ENCODE measurements at places on chromosomes 7 and 10. TPM values are rescaled to one million over a fixed set of nuclear protein-coding genes. Genes with fewer than 3 reads are reported as not detected.

Gene ZNF862
- 21.4 TPM for total RNA-seq

Gene ITPRID1
- 2.6 TPM for total RNA-seq

GRCh38 chr7:32263611-32264010, 193.4 kb upstream of the PDE1C start:
- peak overlapping the region; percentile 3 for H3K27ac ChIP-seq
- no peak overlapping the region for H3K4me3 ChIP-seq
- H3K4me1 ChIP-seq = no peaks in the 10 kb centered on the region
- no peak for DNase-seq

DNA sequence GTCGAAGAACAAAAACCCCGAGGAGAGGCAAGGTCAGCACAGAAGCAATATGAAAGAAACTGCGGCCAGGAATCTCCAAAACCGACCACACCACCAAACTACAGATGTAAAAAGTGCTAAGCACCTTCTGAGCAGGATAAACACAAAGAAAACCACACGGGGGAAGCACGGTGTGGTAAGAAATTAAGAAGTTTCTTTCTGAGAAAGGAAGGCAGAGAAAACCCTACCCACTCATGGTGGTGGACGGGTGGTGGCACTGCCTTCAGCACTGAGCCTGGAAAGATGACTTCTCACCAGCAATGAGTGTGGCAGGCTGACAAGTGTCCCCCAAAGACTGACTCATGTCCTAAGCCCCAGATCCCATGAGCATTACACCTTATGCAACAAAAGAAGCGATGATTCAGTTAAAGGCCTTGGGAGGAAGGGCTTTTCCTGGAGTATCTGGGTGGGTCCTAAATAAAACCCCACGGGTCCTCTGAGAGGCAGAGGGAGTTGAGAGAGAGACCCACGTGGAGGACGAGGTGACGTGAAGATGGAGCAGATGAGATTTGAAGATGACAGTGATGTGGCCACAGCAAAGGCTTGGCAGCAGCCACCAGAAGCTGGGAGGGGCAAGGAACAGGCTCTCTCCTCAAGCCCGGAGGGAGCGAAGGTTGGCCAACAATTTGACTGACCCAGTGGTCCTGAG, 124.9 kb downstream of the DLG5 start:
- H3K4me1 ChIP-seq = no peaks in the 10 kb centered on the region
- no peak overlapping the region for H3K27ac ChIP-seq
- no peaks in the 10 kb centered on the region for H3K27me3 ChIP-seq

DNA sequence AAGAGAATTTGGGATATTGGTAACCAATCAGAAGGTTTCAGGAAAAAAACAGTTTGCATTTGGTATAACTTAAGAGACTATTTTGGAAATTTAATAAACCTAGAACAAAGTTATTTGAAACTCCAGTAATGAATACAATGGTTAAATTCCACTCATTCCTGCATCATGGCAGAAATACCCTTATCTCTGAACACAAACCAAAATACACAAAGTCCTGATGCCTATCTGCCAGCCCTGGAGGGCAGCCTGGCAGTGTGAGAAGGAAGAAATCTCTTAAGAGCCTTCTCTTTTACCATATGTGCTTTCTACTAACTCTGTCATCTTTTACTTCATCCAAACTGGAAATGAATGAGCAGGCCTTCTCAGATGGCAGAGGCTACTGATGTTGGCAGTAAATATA, 147.1 kb upstream of the LYZL1 start:
- DNase-seq = no peak
- no peak overlapping the region for H3K4me3 ChIP-seq
- no peaks in the 10 kb centered on the region for H3K4me1 ChIP-seq
- H3K36me3 ChIP-seq = no peaks in the 10 kb centered on the region
- H3K27ac ChIP-seq = no peak overlapping the region
- H3K27me3 ChIP-seq = no peaks in the 10 kb centered on the region

GRCh38 chr7:74579800-74580685, 77.5 kb upstream of the GTF2I start:
- H3K27me3 ChIP-seq = no peaks in the 10 kb centered on the region
- no peaks in the 10 kb centered on the region for H3K4me1 ChIP-seq
- no peak for DNase-seq
- H3K36me3 ChIP-seq = no peaks in the 10 kb centered on the region
- no peak overlapping the region for H3K4me3 ChIP-seq

DNA sequence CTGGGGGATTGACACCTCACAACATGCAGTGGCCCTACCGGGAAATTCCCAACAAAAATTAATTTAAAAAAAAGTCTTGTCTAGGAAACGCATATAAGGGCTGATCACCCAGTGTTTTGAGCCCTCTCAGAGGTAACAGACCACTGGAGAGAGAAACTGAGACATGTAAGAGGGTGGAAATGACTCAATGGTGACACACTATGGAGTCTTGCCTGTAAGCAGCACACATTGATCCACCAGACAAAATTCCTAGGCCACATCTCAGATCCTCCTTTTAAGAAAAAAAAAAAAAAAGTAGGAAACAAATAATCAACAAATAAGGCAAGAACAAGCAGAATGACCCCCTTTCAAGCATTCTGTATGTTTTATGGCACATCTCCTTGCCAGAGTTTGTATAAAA, 296.2 kb downstream of the MAGI2 start:
- no peaks in the 10 kb centered on the region for H3K36me3 ChIP-seq
- no peaks in the 10 kb centered on the region for H3K27me3 ChIP-seq
- no peak overlapping the region for H3K4me3 ChIP-seq
- no peaks in the 10 kb centered on the region for H3K4me1 ChIP-seq

DNA sequence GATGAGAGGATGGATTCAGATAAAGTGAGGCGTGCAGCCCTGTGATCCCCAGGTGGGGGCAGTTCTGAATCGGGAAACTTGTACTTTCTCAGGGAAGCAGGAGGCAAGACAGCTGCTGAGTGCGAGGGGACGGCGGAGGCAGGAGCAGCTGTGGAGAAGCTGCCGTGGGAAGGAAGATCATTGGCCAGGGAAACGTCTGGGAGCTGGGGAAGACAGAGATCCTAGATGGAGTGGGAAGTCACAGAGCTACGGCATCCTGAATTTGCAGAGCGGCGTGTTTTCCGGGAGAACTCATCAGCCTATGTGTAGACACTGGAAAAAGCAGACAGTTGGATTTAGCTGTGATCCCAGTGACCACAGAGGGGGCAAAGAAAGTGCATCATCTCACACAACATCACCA, 9.2 kb downstream of the PRKCQ start:
- H3K27ac ChIP-seq = no peak overlapping the region
- no peaks in the 10 kb centered on the region for H3K4me1 ChIP-seq
- DNase-seq = no peak
- H3K27me3 ChIP-seq = no peaks in the 10 kb centered on the region
- H3K4me3 ChIP-seq = no peak overlapping the region

GRCh38 chr7:135236727-135237126, 3.1 kb downstream of the STRA8 start:
- H3K36me3 ChIP-seq = no peaks in the 10 kb centered on the region
- no peak overlapping the region for H3K27ac ChIP-seq
- no peak for DNase-seq
- no peaks in the 10 kb centered on the region for H3K4me1 ChIP-seq

DNA sequence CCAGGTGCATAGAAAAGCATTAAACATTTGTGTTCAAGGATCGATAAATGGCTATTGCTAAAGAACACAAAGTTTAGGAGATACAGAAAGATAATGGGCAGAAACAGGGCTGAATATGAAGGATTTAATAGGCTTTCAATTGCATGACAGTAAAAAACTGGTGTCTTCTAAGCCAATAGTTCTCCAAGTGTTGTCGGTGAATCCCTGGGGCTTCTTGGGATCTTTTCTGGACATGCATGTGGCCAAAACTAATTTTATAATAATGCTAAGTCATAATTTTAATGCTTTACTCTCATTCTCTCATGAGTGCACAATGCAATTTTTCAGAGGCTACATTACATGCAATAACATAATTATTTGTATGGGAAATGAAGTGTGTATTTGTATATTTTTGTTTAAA, 521.1 kb upstream of the ANKRD30A start:
- H3K27me3 ChIP-seq = no peaks in the 10 kb centered on the region
- no peaks in the 10 kb centered on the region for H3K4me1 ChIP-seq
- H3K27ac ChIP-seq = no peak overlapping the region
- no peak overlapping the region for H3K4me3 ChIP-seq
- H3K36me3 ChIP-seq = no peaks in the 10 kb centered on the region

GRCh38 chr7:44285561-44285960, 39.8 kb downstream of the CAMK2B start:
- no peak overlapping the region for H3K4me3 ChIP-seq
- H3K27ac ChIP-seq = no peak overlapping the region
- H3K27me3 ChIP-seq = no peaks in the 10 kb centered on the region
- no peaks in the 10 kb centered on the region for H3K36me3 ChIP-seq

GRCh38 chr7:7002418-7003062, 176.5 kb upstream of the CCZ1B start:
- H3K4me1 ChIP-seq = no peaks in the 10 kb centered on the region
- H3K4me3 ChIP-seq = no peak overlapping the region
- H3K27ac ChIP-seq = no peak overlapping the region
- H3K27me3 ChIP-seq = no peaks in the 10 kb centered on the region
- no peaks in the 10 kb centered on the region for H3K36me3 ChIP-seq

DNA sequence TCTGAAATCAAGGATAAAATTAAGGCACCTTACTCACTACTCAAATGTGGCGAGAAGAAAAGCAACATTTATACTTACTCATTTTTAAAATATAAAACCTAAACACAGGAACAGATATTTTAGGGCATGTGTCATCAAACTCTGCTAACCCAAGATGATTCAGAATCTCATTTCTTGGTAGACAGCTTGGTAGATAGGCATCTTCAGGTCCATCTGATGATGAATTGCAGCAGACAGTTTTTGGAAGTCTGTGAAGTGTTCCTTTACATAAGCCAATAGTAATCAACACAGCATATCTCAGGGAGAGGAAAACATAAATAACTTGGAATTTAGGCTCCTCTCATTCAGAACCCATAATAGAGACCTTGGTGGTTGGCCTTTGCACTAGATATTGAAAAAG, 3.4 kb downstream of the HIPK2 start:
- peaks cover 7% of the 10 kb centered on the region for H3K4me1 ChIP-seq
- no peaks in the 10 kb centered on the region for H3K36me3 ChIP-seq
- no peak for DNase-seq
- H3K27me3 ChIP-seq = no peaks in the 10 kb centered on the region

DNA sequence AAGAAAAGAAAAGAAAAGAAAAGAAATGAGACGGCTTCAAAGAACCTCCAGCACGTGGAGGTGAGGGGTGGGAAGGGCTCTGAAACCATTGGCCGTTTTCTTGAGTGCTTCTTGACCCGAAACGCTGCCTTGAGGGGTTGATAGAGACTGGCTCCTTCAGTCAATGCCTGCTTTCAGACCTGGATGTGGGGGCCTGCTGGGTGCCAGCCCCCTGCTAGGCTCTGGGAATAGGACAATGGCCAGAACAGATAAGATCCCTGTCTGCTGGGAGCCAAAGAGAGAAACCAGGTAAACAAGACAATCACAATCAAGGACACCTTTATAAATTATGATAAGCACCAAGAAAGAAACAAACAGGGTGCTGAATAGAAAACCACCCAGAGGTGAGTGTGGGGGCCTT, 27.7 kb downstream of the ZMIZ1 start:
- H3K36me3 ChIP-seq = no peaks in the 10 kb centered on the region
- no peak overlapping the region for H3K4me3 ChIP-seq
- peaks cover 35% of the 10 kb centered on the region for H3K4me1 ChIP-seq

Measured in breast epithelium (tissue), 4 donors.